Inflammatory macrophage (primary cell): ENCODE measurements at places on chromosomes 12 and 14.
A peak's percentile ranks its signal among the peaks of the same experiment; 100 is the strongest.

- DNase-seq = no peak
Measured at GRCh38 chr12:76123259-76124212, 39.1 kb upstream of the NAP1L1 start.

DNA sequence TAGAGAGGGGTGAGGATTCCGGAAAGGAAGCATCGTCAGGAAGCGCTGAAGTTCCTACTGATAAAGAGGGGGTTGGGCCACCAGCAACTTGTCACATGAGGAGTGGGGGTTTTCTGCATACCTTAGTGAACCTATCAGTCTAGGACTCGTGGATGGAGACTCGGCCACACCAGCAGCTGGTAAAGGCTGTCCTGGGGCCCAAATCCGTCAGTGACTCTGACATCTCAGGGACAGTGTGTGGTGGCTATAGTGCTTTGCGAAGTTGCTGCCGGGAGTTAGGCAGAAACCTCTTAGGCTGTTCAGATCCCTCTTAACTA lies 16.4 kb downstream of the RNASE2 start:
- DNase-seq = no peak

GRCh38 chr12:28618171-28618570 lies 427.9 kb downstream of the CCDC91 start:
- DNase-seq = no peak

DNA sequence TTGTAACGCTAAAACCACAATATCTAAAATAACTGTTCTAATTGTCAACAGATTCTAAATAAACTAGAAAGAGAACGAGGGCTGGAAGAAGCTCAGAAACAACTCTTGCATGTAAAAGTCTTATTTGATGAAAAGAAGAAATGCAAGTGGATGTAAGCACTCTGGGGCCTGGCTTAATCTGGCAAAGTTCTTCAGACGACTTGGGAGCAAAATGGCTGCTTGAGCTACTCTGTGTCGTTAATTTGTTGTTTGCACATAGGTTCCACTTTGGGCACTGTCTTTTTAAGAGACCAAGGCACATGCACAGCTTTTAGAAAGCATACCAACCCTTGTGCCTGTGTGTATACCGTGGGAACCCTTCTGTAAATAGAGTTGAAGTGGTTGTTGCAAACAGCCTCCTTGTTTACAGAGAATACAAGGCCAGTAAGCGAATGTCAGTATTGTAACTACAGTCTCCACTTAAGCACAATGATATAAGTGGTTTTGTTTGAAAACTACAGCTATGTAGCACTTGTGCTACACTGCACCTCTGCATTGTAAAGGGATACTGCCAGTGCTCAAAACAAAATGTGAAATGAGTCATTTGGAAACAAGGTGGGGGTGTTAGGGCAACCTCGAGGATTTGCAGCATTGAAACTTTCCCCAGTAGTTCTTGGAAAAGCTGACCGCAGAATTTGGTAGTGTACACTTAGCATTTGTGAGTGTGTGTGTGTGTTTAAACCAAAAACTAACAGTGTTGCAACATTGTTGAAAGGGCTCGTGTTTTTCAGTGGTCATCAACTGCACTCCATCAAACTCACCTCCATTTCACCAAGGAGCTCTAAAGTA lies 154.3 kb downstream of the CEP83 start:
- DNase-seq = no peak

DNA sequence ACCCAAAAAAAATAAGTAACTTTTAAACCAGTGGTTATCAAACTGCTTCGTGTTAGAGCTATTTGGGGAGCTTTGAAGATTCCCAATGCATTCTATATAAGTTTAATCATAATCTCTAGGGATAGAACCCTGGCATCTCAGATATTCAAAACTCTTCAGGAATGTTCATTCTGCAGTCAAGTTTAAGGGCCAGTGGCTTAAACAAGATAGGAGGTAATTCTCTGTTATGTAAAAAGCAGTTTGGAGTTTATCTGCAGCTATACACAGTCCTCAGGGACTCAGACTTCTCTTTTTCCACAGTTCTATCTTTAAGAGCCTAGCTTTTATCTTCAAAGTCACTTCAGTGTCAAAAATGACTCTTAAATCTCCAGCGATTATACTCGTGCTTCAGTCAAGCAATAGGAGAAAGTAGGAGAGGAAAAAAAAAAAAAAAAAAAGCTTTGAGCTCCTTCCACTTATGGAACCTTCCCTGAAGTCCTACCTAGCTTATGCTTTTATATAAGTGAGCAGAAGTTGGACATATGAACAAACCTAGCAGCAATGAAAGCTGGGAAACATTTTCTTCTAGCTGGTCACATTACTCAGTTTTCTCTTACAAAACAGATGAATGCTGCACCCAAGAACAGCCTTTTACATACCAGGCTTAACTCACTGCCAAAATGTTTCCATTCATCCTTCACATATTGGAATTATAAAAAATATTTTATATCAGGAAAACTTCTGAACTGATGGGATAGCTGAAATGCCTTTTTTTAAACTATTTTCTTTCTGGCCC lies 302.8 kb downstream of the FSCB start:
- no peak for DNase-seq

- DNase-seq = peak; percentile 67
Measured at GRCh38 chr12:132444957-132445883, 44.7 kb upstream of the FBRSL1 start.
